ENCODE measurements at places on chromosomes 16 and 17. TPM values are rescaled to one million over a fixed set of nuclear protein-coding genes. Genes with fewer than 3 reads are reported as not detected.

- DNase-seq = no peak
Measured at GRCh38 chr16:88004391-88004790, 53.2 kb downstream of the BANP start.

The CLEC10A gene
- not detected for total RNA-seq

The ABCA10 gene
- 7.2 TPM for total RNA-seq

- no peak for DNase-seq
Measured at GRCh38 chr16:81493755-81494433, 49.3 kb downstream of the CMIP start.
